ENCODE measurements at places on chromosomes 16 and 17.
A peak's percentile ranks its signal among the peaks of the same experiment; 100 is the strongest.

- DNase-seq: no peak
Observed at GRCh38 chr17:42055027-42055426, 4.6 kb upstream of the C17orf113 start.

DNA sequence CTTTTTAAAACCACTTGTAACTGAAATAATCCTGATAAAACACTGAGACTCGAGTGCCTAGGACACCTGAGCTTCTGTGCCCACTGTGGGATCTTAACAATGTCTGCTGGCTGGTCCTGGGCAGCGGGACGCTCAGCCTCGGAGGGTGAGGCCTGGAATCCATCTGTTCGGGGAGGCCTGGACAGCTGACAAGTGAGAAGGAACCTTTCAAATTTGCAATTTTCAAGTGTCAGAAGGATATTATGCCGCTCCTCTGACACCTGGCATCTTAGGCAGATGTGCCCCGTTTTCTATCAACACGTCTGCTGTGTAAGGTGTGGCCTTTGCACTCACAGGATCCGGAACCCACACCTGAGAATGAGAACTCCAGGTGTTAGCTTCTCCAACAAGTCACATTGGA is 33.1 kb upstream of the C16orf78 start:
- no peak for DNase-seq

DNA sequence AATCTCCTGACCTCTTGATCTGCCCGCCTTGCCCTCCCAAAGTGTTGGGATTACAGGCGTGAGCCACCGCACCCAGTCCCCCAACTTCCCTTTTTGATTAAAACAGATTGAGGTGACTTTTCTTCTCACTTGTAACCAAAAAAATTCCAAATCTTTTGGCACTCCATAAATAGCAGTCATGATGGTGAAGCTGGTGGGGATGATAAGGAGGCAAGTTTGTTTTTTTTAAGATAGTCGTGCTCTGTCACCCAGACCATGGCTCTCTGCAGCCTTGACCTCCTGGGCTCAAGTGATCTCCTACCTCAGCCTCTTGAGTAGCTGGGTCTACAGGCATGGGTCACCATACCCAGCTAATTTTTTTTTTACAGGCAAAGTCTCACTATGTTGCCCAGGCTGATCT is 34.7 kb upstream of the PLCG2 start:
- DNase-seq: no peak

- no peak for DNase-seq
Observed at GRCh38 chr16:11697319-11697718, 29.1 kb downstream of the SNN start.

GRCh38 chr16:10576390-10577304 is 3.8 kb downstream of the EMP2 start:
- DNase-seq: no peak

DNA sequence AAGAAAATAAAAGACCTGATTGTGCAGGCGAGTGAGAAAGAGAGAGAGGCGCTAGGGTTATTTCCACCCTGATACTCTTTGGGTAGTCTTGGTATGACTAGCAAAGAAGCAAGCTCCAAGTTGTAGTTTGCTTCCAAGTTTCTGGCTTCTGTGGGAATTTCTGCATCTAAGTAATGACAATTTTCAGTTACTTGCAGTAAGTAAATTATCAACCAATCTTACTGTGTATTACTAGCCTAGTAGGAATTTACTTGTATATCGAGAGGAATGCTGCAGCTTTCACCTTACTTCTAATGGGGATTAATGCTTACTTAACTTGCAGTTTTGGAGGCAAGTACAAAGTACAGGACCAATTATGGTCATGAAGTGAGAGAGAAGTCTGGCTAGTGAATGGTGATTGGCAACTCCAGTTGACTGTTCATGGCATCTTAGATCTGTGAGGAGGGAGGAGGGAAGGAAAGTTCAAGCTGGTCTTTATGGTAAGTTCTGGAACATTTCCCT is 31.9 kb downstream of the TENT4B start:
- no peak for DNase-seq

DNA sequence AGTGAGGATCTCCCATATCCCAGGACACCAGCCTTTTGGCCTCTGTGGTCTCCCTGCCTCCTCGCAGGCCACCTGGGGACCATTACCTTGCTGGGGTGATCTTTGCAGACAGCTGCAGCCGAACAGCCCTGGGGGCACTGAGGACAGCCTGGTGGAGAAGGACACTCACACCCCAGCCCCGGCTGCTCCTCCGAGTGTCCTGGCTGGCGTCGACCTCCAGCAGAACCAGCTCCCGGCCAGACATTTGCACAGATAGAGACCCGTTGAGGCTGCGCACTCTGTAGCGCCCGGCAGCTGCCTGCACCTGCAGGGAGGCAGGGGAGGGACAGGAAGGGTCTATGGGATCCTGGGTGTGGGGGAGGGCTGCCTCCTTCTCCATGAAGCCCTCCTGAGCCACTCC is 90.3 kb downstream of the RMI2 start:
- no peak for DNase-seq

GRCh38 chr16:1287982-1288670 is 21.3 kb upstream of the UBE2I start:
- DNase-seq: no peak

DNA sequence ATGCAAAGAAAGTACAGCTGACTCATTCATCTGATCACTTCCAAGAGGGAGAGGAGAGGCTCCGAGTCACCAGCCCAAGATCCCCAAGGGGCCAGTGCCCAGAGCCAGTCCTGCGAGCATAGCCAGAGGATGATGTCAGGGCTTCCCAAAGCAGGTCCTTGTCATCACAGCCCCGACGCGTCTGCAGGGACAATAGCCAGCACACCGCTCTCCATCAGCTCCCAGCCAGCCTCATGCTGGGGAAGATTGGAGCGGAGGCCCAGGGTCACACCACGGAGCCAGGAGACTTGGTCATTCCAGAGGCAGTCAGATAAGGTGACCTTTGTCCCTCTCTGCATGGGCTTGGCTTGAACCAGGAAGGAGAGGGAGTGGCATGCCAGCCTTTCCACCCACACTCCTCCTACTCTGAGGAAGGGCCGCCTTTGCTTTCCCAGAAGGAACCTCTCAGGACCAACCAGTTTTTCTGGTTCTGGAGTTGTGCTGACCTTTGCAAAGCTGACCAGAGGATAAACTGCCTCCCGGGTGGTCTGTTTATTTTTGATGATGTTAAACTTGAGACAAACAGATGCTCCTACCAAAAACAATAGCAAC is 58.3 kb upstream of the ARHGAP44 start:
- no peak for DNase-seq

DNA sequence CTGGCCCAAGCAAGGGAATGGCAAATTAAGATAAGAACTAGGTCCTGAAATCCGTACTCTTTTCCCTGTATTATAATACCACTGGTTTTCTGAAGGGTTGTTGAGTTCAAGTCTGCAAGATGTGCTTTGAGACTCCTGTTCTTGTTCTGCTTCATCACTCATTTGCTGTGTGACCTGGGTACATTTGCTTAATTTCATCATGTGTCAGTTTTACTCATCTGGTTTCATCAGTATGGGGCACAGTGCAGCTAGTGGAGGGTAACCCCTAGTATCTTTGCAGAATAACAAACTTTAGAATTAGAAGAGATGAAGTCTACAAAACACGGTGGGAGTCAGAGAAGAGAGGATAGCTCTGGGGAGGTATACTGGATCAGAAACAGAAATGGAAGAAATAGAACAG is 21.9 kb upstream of the EFCAB13 start:
- DNase-seq: no peak

DNA sequence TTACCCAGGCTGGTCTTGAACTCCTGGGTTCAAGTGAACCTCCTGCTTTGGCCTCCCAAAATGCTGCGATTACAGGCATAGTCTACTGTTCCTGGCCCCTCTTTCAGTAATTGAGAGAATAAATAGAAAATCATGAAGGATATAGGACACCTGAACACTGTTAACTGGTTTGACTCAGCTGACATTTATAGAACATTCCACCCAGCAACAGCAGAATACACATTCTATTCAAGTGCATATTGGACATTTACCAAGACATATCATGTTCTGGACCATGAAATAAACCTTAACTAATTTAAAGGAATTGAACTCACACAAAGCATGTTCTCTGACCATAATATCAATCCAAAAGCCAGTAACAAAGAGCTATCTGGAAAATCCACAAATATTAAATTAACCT is 19.8 kb upstream of the BAIAP2 start:
- no peak for DNase-seq

GRCh38 chr17:76383546-76384221 is 725 bp upstream of the SPHK1 start:
- no peak for DNase-seq

GRCh38 chr17:15048381-15048780 is 216.7 kb downstream of the PMP22 start:
- no peak for DNase-seq

- no peak for DNase-seq
Observed at GRCh38 chr17:6450926-6451832, 6.9 kb downstream of the PIMREG start.

GRCh38 chr16:4682616-4683254 is 10.6 kb upstream of the NUDT16L1 start:
- no peak for DNase-seq

DNA sequence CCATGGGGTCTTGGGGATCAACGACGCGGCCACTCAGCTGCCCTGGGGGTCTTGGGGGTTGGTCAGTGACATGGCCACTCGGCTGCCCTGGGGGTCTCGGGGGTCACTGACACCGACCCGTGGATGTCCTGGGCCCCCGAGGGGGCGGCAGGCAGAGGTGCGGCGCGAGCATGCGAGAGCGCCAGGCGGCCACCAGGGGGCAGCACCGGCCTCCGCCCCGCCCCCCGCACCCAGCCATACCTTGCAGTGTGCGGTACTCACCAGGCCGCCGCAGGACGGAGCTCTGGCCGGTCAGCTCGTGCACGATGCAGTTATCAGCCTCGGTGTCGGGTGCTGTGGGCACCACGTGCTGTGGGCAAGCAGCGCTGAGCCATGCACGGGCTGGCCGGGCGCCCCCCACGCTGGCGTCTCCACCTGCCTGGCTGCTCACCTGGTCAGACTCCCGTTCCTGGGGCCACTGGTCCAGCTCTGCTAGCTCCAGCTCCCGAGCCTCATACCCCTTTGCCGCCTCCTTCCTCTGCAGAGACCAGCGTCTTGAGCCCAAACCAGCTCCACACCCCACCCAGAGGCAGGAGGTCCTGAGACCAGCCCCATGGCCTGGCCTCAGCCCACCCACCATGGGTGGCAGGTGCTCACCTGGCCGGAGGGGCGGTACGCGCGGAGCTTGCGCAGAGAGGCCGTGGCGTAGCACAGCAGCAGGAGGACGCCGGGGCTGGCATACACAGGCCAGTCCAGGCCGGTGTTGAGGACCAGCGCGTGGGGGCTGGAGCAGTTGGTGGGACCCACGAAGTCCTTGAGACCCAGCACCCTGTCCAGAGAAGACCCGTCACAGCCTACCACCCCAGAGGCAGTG is 31.2 kb downstream of the CTU2 start:
- DNase-seq: no peak

- peak; percentile 52 for DNase-seq
Observed at GRCh38 chr17:72118335-72119076, 2.3 kb upstream of the SOX9 start.

DNA sequence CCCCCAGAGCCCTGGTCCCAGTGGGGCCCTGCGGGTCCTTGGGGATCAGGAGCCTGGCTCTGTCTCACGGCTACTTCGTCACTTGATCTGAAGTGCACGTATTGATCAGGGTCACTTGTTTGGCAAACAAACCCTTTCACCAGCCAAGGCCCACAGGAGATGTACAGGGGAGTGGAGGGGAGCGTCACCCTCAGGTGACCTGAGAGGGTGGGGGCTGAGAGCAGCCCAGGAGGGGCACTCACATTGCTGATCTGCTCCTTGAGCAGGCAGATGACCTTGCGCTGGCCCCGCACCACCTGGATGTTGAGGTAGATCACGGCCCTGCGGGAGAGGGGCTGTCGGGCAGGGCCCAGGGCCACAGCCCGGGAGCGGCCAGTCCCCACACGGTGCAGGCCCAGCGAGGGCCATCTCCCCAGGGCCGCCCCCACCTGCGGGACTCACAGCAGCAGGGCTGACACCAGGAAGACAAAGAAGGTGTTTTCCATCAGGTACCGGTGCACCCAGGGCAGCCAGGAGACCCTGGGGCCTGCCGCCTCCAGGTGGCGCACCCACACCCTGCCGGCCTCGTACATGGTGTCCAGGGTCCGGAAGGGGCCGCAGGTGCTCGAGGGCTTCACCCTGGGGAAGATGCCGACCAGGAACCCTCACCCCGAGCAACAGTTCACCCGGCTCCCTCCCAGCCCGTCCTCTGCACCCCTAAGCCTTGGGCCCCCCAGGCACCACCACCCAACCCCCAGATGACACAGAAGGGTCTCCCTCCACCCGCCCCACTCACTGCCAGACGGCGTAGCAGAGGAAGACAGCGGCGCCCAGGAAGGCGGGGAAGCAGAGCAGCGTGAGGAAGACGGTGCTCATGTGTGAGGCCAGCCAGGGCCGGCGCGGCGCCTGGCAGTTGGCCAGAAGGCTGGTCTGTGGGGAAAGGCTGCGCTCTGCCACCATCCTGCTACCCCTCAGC is 11.3 kb downstream of the TMC6 start:
- DNase-seq: peak; percentile 22

DNA sequence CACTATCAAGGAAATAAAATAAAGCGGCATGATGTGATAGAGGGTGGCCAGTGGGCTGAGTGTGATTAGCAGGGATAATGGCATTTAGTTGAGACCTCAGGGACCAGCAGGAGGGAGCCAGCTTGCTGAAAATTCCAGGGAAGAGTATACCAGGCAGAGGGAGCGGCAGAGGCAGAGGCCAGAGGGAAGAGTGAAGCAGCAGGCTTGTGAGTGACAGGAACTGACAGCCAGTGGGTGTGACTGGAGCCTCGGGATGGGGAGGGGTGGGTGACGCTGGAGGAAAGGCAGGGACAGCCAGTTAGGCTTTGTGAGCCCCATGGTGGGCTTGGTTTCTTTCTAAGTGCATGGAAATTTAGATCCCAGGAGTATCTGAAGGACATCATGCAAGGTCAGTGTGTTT is 209.7 kb upstream of the CACNG3 start:
- no peak for DNase-seq

- no peak for DNase-seq
Observed at GRCh38 chr16:12837756-12838155, 34.1 kb upstream of the CPPED1 start.

GRCh38 chr16:52492789-52493357 is 54.1 kb downstream of the TOX3 start:
- DNase-seq: no peak

DNA sequence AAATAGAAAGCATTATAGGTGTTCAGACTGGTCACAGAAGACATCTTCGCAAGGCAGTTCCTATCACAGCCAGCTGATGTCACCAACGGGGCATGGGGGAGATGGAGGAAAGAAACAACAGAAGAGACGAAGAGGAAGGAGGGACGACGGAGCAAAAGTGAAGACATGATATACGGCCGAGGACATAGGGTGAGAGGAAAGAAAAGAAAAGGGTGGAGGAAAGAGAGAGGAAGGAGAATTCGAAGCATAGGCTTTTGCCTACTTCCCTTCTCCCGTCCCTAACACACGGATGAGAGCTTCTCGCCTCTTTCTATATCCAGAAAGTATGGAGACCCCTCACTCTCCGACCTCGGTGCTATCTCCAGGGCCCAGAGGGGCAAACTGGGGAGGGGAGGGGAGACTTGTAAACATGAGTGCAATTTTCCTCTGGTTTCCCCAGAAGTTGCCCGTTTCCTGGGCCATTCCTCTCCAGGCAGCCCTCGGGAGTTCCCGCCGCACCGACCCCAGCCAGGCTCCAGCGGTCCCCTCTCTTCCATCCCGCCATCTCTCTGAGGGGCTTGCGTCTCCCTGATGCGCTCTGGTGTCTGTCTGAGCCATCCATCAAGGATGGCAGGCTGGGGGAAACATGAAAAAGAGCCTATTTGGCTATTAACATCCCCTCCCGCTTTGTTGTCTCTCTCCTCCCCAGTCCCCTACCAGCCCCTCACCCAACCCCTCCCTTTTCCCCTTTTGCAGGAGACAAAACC is 26.0 kb downstream of the COPZ2 start:
- no peak for DNase-seq

GRCh38 chr17:15954222-15954621 is 9.3 kb downstream of the ADORA2B start:
- DNase-seq: no peak
